ENCODE measurements at places on chromosomes 4 and X. TPM values are rescaled to one million over a fixed set of nuclear protein-coding genes. Genes with fewer than 3 reads are reported as not detected.

The ENOPH1 gene
- total RNA-seq, result 26.0 TPM

The FTSJ1 gene
- total RNA-seq, result 76.2 TPM

The NPNT gene
- total RNA-seq, result not detected

The ERVMER34-1 gene
- total RNA-seq, result 0.16 TPM

The DIAPH2 gene
- total RNA-seq, result 16.7 TPM

The RAB39B gene
- total RNA-seq, result not detected

The OPN1MW3 gene
- not detected for total RNA-seq

The CYTL1 gene
- total RNA-seq, result not detected

The COX7B gene
- 207 TPM for total RNA-seq

The PLCXD1 gene
- 6.3 TPM for total RNA-seq

The NLGN4X gene
- total RNA-seq, result 0.49 TPM

The S100G gene
- total RNA-seq, result not detected

The DUSP21 gene
- not detected for total RNA-seq

The ZNF732 gene
- total RNA-seq, result 0.36 TPM

The SHROOM4 gene
- 3.6 TPM for total RNA-seq

The NAT8L gene
- total RNA-seq, result 0.36 TPM

The FGFRL1 gene
- total RNA-seq, result 42.9 TPM

The ARMCX1 gene
- 15.9 TPM for total RNA-seq

The ATP2B3 gene
- total RNA-seq, result not detected

The FAM184B gene
- total RNA-seq, result under 0.01 TPM

The CLDN22 gene
- total RNA-seq, result not detected

The CTAG1A gene
- not detected for total RNA-seq

The NAP1L2 gene
- total RNA-seq, result not detected

The IBSP gene
- not detected for total RNA-seq

The SORCS2 gene
- 0.16 TPM for total RNA-seq

The CCNG2 gene
- total RNA-seq, result 11.2 TPM

The STPG2 gene
- not detected for total RNA-seq

The DCLK2 gene
- total RNA-seq, result 1.8 TPM

The SCML1 gene
- total RNA-seq, result 7.8 TPM

The ZNF330 gene
- total RNA-seq, result 15.2 TPM

The CPLX1 gene
- total RNA-seq, result not detected

The CD40LG gene
- not detected for total RNA-seq

The DNAAF6 gene
- total RNA-seq, result not detected

The DKC1 gene
- 24.1 TPM for total RNA-seq

The MAOA gene
- total RNA-seq, result 236 TPM

The GAGE12E gene
- total RNA-seq, result not detected

The MOB1B gene
- 6.0 TPM for total RNA-seq

The TCP11X2 gene
- total RNA-seq, result not detected

The ANK2 gene
- 40.3 TPM for total RNA-seq

The FATE1 gene
- not detected for total RNA-seq

The PCDH11X gene
- not detected for total RNA-seq

The HNRNPH2 gene
- 43.3 TPM for total RNA-seq

The MED12 gene
- total RNA-seq, result 13.0 TPM

The NHSL2 gene
- 0.81 TPM for total RNA-seq

The FGF16 gene
- total RNA-seq, result not detected

The XAGE2 gene
- not detected for total RNA-seq
